ENCODE measurements at places on chromosomes 2 and 18.

DNA sequence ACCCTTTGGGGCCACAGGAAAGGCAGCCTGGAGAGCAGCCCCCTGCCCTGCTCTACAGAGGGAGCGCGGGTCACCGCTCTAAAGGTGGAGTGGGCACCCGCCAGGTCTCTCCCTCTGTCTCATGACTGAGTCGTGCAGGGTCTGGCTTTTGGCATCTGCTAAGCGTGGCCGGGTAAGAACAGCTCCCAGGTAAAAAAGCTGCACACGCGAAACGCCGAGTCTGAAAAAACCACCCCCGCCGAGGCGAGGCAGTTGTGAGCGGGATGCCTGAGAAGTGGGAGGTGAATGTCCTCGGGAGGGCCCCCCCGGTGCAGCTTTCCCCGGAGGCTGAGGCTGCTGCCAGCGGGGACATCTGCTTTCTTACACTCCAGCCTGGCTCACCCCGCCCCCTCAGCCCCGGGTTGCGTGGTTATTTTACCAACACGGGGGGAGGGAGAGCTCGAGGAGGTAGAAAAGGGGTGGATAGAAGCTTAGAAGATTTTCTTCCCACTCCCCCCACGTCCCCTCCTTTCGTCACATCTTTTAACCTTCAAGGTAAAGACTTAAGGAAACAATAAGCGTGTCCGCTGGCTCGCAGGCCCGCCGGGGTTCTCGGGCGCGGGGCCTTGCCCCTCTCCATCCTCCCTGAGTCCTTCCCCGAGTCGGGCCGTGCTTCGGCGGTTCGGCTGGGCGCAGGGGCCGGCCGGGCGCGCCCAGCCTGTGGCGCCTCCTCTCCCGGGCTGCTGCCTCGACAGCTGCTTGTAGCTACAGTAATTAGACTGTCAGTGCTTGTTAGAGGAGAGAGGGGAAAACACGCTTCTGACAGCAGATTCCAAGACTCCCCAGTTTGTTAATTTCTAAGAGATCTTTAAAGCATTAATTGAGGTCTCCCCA, 70.6 kb upstream of the PSMD14 start:
- DNase-seq, result peak; percentile 23

DNA sequence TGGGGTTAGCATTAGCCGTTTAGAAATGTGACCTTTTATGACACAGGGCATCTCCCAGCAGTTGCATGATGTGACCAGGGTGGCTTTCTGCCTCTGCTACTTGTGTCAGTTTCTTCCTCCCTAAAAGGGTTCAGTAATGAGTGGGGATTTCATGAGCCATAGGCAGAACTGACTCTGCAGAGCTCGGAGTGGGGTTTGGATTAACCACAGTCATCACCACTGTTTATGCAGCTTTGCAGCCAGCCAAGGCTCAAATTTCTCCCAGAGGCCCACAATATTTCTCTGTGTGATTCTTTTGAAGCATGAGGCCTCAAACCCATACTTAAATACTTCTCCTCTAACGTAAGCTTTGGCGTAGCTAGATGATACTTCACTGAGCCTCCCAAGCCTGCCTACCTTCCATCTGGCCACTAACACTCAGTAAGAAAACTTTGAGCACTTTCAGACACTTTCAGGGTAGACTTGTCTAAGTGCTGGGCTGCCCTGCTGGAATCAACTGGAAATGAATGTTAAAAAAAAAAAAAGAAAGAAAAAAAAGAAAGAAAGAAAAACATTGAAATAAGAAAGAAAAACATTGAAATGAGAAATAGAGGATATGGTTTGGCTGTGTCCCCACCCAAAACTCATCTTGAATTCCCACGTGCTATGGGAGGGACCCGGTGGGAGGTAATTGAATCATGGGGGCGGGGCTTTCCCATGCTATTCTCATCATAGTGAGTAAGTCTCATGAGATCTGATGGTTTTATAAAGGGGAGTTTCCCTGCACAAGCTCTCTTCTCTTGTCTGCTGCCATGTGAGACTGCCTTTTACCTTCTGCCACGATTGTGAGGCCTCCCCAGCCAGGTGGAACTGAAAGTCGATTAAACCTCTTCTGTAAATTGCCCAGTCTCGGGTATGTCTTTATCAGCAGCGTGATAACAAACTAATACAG, 11.5 kb upstream of the LAPTM4A start:
- no peak for DNase-seq

GRCh38 chr2:101433465-101433864, 41.4 kb downstream of the RFX8 start:
- no peak for DNase-seq

DNA sequence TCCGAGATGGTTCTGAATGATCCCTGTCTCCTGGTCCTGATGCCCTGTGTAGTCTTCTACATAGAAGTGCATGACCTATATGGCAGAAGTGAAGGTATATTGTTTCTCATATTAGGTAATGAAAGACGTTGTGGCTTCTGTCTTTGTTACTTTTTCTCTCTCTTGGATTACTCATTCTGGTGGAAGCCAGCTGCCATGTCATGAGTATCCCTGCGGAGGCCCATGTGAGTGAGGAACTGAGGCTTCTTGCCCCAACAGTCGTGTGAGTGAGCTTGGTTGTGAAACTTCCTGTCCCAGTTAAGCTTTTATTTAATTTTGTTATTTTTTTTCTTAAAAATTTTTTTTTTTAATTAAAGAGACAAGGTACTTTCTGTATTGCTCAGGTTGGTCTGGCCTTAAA, 134.7 kb downstream of the UBR3 start:
- no peak for DNase-seq

DNA sequence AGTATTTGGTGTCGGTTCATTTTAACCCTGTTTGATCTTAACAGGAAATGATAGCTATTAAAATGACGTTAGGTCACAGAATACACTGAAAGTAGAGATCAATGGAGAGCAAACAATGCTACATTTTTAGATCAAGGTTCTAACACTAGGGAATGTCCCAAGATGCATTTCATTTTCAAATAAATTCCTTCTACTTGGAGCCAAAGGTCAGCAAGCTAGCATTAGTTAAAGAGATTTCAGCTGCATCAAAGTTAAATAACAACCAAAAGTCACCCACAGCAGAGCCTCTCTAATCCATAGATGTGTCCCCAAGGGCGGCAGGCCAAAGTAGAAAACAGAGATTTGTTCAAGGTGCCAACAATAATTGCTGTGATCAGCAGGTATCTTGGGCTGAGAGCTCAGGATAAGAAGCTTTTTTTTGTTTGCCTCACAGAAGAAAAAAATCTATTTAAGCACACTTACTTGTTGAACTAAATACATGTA, 1233.6 kb upstream of the TMEFF2 start:
- DNase-seq, result no peak

- no peak for DNase-seq
These were observed 21.1 kb downstream of the INPP5D start for GRCh38 chr2:233081232-233081730.

DNA sequence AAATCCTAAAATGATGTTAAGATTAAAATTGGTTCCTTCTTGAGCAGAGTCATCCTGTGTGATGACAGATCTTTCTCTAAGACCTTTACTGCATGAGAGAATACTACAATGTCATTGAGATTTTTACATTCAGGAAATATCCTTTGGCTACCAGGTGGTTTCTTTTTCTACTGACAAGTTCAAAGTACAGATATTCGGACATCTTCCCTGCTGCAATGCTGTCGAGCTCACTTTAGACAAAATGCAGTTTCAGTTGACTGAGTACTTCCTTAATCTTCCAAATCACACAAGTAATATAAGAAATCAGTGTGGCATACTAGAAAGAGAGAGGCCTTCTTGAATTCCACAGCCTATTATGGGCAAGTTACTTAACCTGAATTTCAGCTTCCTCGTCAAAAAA, 207.9 kb upstream of the ACVR2A start:
- DNase-seq, result no peak

DNA sequence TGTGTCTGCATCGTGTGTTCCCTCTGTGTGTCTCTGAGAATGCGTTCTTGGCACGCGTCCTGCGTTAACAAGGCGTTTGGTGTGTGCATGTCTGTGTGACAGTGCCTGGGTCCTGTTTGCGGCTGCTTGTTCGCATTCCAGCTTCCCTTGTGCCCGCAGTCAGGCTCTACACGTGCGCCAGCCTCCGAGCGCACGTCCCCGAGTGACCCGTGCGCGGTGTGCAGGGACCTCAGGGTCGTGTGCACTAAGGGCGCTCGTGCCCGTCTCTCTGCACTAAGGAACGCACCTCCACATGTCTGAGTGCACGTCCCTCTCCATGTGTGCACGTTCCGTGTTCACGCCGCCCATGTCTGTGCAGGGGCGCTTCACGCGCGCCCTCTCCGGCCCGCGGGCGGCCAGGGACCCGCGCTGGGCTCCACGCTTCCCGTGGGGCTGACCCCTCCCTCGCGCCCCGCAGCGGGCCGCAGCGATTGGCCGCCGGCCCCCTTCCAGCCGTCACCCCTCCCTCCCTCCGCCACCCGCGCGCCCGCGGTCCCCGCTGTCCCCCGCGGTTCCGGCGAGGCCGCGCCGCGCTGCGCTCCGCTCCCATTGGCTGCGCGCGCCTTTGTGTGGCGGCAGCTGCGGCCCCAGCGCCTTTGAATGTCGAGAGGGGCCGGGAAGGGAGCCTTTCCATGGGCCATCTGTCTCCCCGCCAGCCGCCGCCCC, 229.4 kb downstream of the HAUS1 start:
- DNase-seq, result no peak

DNA sequence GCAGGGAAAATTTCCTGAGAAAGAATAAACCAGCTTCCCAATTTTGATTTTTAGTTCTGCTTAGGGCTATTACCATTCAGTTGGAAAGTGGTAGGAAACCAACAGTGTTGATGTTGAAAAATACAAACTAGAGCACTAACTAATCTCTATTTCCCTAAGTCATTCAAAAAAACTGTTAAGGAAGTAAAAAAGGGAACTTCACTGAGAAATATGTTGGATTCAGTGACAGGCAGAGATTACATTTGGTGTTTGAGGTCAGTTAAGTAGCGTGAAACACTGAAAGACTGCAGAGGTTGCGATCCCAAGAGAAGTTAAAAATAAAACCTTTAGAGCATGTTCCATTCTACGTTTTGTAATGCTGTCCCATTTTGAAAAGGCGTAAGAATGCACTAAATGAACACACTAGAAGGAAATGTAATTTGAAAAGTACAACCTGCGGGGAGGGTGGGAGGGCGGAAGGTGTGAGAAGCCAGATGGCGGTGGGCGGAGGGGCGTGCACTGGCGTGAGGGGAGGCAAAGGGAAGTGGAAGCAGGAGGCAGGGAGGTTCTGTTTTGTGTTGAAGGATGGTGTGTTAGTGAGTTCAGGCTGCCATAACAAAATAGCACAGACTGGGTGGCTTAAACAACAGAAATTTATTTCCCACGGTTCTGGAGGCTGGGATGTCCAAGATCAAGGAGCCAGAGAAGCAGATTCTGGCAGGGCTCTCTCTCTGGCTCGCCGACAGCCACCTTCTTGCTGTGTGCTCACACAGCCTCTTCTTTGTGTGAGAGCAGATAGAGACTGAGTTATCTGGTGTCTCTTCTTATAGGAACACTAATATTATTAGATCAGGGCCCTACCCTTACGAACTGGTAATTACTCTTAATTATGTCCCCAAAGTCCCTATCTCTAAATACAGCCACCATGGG, 94.3 kb upstream of the KCTD1 start:
- DNase-seq, result no peak

DNA sequence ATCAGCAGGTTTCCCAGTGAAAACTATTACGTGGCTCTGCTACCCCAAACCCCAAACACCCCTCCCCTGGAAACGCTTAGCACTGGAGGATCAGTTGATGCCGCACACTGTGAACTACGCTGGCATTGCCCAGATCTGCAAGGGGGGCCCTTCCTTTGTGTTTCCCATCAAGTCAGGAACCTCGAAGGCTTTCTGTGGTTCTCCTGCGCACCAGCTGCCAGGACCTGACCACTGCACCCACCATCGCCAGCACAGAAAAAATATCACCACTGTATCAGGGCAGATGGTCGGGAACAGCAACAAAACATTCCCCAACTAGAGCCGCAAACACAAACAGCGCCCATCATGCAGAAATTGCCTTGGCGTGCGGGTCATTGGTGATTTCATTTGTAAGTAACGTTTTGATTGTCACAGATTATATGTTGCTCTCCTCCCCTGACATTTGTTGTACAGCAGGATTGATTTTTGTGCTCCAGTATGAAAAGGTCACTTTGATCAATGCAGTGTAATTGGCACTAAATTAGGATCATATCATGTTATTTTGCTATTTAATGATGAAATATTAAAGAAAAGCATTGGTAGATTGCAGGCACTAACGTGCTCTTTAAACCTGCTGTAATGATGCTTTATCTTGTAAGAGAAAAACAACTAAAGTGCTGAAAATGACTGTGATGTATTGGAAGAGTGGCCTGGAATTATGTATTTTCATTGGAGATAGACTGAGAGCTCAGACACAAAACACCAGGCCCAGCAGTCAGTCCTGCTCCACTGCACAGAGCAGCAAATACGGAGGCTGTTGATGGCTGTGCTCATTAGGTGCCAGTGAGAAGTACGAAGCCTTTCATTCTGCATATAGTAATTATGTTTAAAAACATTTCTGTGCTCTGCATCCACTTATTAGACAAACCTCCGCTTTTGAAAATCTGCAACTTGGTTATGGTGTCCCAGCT, 833.2 kb upstream of the SALL3 start:
- no peak for DNase-seq

DNA sequence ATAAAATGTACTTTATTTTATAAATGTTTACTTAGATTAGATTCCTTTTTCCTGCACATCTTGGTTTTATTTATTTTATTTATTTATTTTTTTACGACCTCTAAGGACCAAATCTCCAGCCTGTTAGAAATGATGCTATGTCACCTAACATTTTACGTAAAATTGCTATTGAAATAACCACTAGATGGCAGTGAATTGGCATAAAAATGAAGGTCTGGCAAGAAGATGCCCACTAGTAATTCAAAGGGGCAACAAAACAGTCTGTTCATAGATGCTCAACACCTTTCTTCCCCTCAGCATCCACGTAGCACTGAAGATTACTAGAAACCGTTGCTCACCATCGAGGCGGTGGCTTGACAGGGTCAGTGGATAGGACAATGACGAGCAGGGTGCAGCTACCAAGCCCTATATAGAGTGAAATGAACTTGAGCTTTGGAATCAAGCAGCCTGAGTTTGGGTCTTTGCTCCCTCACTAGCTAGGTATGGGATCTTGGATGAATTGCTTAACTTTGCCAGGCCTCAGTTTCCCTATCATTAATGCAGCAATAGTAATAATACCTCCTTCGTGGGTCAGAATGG, 128.7 kb upstream of the L3MBTL4 start:
- DNase-seq, result no peak

GRCh38 chr2:38932586-38932985, 42.9 kb downstream of the ARHGEF33 start:
- DNase-seq, result no peak

DNA sequence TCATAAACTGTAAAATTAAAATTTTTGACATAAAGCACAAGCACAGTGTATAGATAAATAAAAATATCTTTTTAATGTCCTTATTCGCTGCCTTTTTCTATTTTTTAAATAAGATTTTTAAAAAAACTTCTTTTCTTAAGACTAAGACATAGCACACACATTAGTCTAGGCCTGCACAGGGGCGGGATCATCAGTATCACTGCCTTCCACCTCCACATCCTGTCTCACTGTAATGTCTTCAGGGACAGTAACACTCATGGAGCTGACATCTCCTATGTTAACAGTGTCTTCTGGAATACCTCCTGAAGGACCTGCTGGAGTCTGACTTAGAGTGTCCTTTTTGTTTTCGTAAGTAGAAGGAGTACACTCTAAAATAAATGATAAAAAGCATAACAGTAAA, 33.0 kb downstream of the VAPA start:
- no peak for DNase-seq
